ENCODE measurements at places on chromosomes 5 and 9.
A peak's percentile ranks its signal among the peaks of the same experiment; 100 is the strongest.

- no peak for DNase-seq
These were observed 599.1 kb upstream of the TYRP1 start for GRCh38 chr9:12094046-12094445.

DNA sequence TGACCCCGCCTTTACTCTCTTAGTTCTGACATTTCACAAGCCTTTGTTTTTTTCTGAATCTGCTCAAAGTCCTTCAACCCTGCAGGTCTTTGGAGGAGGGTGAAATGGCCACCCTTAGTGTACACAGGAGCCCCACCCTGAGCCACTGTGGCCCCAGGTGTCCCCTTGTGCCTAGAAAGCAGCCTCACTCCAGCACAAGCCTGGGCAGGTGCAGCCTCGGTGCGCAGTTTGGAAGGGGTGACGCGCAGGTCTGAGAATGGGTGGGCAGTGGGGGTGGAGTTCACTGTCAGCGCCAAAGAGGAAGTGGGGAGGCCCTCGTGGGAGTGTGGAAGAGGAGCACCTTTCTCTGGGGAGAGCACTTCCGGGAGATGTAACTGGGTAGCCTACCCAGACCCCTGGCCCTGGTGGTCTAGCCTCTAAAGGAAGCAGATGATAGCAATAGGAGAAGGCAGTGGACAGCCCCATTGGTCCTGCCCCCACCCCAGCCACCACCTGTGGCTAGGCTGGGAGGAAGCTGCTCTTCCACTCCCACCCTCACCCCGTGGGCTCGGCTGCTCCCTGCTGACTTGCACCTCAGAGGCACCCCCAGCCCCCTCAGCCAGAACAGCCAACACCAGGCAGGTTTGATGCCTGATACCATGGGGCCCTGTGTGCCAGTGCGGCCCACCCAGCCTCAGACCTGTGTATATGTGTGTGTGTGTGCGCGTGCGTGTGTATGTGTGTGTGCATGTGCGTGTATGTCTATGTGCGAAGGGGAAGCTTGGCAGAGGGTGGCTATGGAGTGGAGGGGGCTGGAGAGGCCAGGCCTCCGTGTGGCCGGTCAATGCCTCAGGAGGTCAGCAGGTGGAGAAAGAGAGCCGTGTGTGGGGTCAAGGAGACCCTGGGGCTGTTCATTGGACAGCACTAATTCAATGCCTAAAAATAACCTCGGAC lies 16.8 kb upstream of the DAB2IP start:
- no peak for DNase-seq

- no peak for DNase-seq
These were observed 20.8 kb upstream of the CKMT2 start for GRCh38 chr5:81212211-81212751.

GRCh38 chr5:3068401-3068800 lies 316.9 kb upstream of the IRX2 start:
- no peak for DNase-seq

DNA sequence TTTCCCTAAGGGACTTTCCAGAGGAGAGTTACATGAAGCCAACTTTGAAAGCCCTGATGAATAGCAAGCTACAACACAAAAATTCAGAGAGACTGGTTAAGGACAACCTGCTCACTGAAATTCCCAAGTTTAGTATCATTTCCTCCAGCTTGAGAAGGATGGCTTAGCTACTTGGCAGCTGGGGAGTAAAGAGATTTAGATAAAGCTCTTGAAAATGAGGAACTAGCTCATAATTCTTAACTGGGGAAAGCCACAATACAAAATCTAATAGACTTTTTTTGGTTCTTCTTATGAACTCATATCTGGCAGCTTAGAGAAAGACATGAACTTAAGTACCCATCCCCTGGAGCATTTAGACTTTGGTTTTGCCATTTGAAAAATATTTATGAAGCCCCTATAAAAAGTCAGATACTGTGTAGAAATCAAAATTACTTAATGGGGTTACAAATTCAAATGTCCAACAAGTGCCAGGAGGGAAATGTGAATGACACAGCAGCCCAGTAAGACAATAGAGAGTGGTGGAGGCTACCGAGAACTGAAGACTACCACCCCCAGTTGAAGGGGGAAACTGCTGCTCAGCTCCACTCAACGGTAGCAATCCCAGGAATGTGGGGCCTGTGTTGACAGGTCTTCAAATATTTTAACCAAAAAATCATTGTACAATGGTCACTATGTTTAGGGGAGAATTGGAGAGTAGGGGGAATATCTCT lies 79.4 kb upstream of the ADRB2 start:
- no peak for DNase-seq

GRCh38 chr9:126642010-126642744 lies 28.4 kb downstream of the LMX1B start:
- DNase-seq, result no peak

DNA sequence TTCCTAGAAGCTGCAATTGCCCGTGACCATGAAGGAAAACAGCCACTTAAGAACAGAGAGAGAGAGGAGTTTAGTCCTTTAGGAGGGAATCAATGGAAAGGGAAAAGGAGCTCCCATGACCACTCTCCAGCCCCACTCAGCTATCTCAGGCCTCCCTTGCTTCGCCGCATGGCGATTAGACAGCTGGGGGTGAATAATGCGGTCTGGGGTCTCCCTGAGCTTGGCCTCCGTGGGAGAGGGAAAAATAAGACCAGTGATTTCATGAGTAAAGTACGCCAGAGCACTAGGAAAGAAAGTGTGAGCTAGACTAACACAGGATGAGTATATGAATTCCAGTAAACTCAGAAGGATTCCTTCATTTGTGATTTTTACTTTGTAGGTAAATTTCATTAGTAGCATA lies 180.3 kb downstream of the TRIO start:
- DNase-seq, result no peak

DNA sequence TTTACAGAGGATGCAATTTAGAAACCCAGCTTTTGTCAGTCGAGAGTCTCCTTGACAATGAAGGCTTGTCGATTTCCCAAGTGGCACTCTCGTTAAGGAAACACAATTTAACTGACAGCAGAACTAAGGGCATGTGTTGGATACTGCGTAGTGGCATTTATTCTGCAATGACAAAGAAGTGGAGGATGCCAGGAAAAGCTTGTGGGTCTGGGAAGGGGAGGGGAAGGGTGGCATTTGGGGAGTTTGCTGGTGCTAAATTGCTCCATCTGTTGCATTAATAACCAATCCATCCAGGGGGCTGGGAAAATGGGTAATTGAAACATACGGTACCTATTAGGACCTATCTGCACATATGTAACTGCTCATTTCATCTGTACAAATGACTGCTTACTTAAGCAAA lies 190.6 kb downstream of the NSG2 start:
- DNase-seq, result no peak

GRCh38 chr5:17434982-17435381 lies 63.0 kb upstream of the TAF11L2 start:
- DNase-seq, result no peak

DNA sequence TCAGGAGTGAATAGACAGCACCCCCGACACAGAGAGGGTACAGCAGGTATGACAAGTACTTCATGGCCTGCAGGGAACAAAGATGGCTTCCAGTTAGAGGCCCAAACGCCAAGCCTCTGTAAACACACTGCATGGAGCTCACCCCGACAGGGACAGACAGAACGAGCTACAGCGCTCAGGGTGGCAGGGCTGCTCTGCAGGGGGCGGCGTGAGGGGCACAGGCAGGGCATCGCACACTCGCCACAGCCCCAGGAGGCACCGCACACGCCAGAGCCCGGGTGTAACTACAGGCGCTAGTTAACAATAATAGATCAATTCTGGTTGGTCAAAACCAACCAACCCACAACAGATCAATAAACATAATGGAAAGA lies 21.1 kb downstream of the CLPTM1L start:
- DNase-seq, result no peak

GRCh38 chr5:75690669-75691068 lies 26.6 kb downstream of the POC5 start:
- no peak for DNase-seq

DNA sequence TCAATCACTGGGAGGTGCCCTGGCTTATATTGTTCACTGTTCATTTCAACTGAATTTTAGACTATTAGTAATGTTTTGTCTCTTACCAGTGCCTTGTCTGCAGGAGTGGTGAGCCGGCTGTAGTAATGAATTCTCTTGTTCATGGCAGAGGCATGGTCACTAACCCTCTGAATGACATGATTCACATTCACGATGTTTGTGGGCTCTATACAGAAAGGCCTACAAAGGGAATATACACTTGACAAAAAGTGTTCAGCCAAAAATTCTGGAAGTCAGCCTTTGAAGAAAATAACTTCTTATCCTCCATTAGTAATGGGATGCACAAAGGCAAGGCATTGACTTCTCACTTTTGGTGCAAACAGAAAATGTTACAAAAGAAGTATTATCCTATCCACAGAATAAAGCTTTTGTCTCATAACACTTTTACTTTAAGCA lies 39.6 kb downstream of the SLC38A9 start:
- peak; percentile 10 for DNase-seq

- DNase-seq, result no peak
These were observed 158.4 kb downstream of the NIPBL start for GRCh38 chr5:37034955-37035354.

GRCh38 chr5:149745212-149745942 lies 15.3 kb downstream of the PPARGC1B start:
- DNase-seq, result no peak

DNA sequence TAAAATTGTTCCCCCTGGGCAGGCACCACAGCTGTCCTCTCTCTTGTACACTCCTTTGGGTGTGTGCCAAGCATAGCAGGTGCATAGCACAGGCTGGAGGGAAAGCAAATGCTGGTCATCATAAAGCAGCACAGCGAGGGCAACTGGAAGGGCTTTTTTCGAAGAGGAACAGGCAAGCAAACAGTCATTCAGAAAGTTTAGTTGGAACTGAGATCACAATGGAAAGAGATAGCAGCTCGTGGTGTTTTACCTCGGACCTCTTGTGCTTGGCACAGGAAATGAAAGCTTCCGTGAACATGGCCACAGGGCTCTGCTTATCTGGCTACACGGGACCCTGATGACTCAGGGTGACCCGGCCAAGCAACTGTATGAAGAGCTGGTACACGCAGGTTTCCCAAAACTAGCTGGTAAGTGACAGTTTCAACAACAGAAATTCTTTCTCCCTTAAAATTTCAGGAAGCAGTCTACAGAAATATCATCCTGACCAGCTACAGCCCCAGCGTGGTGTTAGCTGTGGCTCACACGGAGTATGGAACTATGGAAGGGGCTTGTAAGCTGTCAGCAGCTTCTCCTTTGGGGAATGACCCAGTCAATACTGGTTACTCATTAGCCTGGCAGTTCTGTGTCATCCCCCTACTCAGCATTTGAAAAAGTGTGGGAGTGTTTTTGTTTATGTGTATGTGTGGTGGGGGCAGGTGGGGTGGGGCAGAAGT lies 48.1 kb downstream of the POC5 start:
- no peak for DNase-seq

- DNase-seq, result peak; percentile 36
These were observed at the start of gene N4BP3 for GRCh38 chr5:178113141-178113787. N4BP3 (plus strand) TSS chr5:178113532; CDS start chr5:178119584, 6,052 bp downstream.

DNA sequence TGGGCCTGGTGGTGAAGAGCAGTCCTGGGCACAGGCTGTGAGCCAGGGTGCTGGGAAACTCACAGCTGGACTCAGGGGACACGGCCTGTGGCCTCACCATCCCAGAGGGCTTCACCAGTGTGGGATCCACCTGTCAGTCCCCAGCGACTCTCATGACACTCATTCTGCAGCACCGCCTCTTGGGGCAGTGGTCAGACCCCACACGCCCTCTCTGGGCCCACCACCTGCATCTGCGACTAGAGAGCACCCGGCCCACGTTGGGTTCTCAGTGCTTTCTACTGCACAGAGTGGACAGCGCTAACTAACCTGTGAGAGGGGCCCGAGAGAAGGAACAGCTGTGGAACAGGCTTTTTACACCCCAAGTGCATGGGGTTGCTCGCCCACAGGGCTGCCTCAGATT lies 45.8 kb upstream of the GARNL3 start:
- DNase-seq, result peak; percentile 23

DNA sequence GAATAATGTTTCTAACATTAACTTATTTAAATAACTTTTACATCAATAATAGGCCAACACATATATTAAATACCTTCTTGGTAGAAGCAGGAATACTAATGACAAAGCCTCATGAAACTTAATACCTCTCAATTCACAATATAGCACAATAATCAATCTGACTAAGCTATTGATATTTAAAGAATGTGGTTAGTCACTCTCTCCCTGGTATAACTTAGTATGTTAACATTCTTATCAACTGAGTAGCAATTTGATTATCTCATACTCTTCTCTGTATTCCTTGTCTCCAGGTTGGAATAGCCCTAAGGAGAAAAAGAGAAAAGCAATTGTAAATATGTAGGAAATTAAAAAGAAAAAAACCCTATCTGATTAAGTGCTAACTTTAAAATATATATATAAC lies 4.9 kb upstream of the PGGT1B start:
- DNase-seq, result no peak

DNA sequence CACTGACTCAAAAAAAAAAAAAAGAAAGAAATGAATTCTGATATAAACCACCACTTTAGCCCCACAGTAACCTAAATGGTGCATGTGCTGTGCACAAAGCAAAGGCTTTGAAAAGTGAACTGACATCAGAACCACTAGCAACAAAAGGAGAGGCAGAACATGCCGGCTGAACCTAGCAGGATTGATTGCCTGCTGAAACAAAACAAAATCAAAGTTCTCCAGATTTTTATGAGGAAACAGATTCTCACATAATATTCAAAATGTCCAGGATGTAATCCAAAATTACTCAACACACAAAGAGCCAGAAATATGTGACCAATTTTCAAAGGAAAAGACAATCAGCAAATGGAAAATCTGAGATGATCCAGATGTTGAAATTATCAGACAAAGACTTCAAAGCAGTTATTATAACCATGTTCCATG lies 37.9 kb downstream of the UBTD2 start:
- no peak for DNase-seq

- no peak for DNase-seq
These were observed 42.1 kb downstream of the FOCAD start for GRCh38 chr9:20726144-20726543.

GRCh38 chr5:28914297-28914696 lies 1875.9 kb upstream of the CDH9 start:
- DNase-seq, result no peak

DNA sequence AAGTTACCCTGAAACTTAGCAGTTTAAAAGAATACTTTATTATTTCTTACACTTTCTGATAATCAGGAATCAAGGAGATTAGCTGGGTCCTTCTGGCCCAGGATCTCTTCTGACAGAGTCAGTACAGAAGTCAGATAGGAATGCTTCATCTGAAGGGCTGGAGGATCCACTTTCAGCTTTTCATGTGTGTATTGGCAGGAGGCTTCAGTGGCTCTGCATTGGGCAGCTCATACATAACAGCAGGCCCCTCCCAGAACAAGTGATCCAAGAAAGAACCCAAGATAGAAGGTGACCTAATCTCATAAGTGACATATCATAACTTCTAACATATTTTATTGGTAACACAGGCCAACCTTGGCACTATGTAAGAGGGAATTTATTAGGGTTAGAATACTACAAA lies 258.4 kb downstream of the HCN1 start:
- no peak for DNase-seq

DNA sequence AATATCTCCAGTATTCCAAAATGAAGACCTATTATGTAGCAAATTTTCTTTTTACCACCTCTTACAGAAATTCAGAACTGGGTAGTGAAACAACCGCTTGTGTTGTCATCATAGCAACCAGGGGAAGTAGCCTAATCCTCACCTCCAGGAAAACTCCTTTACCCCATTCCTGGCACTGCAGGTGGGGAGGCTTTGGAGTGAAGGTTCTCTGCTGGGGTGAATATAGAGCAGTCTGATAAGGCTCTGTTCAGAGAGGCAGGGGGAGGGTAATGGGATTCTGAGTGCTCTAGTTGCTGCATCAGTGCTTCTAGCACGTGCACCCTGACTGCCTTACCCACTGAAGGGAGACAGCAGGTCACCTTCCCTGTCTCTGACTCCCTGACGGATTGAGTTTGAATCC lies 116.2 kb downstream of the MAN2A1 start:
- DNase-seq, result no peak

Data from head of caudate nucleus (tissue), 42 donors.